ENCODE measurements at places on chromosomes 11 and 22. TPM values are rescaled to one million over a fixed set of nuclear protein-coding genes. Genes with fewer than 3 reads are reported as not detected.
A peak's percentile ranks its signal among the peaks of the same experiment; 100 is the strongest.

DNA sequence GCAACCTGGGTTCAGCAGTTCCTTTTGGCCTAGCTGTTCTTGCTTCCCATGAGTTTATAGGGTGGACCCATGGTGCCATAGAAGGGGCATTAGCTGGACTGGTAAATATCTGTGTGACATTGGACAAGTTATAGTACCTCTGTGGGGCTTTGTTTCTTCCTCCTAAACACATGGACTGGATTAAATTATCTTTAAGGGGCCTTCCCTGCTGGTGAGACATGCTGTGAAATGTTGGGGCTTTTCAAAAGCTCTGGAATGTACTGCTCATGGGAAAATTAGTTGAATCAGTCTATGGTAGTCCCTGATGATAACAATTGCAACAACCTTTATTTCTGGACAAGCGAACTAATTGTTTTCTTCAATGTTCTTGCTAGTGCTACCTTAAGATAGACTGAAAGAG, 276.2 kb downstream of the BLID start:
- no peak for DNase-seq

DNA sequence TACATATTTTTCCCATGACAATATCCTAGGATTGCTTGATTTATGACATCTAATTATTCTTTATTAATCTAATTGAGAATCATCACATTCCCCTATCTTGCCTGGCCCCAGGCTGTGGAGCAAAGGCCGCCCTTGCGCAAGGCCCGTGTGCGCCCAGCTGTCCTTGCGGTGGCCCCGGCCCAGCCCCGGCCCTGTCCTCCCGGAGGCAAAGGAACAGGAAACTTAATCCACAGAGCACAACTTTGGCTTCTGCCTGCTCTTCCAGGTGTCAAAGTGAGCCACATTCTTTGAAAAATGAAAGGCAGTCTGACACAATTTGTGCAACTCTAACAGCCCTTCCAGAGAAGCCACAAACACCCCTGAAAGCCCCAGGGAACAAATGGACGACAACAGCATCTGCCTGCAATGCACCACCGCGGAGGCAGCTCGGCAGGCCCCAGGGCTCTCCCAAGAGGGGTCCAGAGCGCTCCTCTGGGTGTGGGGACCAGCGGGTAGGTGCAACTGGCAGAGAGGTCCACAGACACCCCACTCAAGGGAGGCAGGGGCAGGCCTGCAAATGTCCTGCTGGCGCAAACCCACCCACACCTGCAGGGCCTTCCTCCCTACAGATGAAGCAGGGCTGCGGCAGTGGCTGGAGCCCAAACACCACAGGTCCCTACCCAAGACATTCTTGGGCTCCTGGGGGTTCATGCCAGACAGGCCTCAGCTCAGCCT, 30.3 kb downstream of the GNB1L start:
- peak; percentile 25 for DNase-seq

DNA sequence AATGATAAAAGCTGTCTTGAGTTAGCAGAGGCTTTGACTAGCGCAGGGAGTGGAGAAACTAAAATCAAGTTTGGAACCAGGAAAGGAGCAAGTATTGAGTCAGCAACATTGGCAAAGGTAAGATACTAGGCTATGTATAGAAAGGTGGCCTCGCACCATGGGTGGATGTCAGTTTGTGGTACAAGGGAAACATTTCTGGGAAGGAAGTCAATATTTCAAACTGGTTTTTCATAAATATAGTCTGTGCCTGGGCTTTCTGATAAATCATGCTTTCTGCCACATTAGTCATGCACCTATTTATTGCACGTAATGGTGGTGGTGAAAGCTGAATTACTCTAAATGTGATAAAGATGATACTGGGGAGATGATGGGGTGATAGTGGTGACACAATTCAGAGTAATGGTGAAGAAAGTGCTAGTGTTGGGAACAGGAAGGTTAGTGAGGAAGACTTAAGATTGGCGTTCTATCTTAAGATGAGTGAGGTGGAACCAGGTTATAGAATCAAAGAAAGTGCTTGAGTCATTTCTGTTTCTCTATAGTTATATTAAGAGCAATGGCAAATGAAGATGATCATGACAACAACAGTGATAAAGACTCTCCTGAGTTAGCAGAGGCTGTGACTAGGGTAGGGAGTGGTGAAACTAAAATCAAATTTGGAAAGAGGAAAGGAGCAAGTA, 729.0 kb downstream of the FAM181B start:
- DNase-seq, result no peak

DNA sequence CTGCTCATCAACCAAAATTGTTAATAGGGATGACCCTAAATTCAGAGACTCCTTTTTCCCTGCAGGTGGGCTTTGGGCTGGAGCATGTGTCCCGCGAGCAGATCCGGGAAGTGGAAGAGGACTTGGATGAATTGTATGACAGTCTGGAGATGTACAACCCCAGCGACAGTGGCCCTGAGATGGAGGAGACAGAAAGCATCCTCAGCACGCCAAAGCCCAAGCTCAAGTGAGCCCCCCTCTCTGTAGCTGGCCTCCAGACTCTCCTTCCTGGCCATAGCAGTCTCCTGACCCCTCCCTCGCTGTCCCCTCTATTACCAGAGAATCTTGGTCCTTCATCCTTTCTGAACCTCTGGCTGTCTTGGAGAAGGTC, 47.9 kb upstream of the RAB1B start:
- DNase-seq, result no peak

DNA sequence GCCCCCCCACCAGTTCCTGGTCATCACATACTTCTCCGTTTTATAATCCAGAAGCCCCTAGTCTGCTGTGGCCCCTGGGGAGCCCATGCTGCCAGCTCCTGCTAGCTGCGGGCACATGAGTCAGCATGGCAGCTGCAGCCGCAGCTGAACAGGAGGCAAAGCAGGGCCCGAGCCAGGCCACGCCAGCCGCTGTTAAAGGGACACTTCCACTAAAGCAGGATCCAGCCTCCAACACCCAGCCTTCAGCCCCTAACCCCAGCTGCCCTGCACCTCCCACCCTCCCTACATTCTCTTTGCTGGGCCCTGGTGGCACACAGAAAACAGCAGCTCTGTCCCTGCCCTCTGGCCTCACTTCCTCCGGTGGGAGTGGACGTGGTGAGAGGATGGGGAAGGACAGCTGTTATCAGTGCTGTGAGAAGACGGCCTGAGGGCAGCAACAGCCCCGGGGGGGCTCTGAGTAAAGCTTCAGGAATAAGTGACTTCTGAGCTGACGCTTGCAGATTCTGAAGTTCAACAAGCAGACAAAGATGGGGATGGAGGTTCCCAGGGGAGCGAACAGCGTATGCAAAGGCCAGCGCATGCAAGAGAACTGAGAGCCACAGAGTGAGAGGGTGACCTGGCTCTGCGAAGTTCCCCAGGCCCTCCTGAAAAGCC, 688 bp upstream of the LRRC74B start:
- DNase-seq, result no peak

- no peak for DNase-seq
Observed at GRCh38 chr22:25199731-25200520, at the start of gene CRYBB3. TSS of gene CRYBB3 (plus strand) at chr22:25199858. CDS start at chr22:25201397, 1,539 bp downstream.

GRCh38 chr11:66325263-66325671, 8.4 kb upstream of the CD248 start:
- DNase-seq, result no peak

- no peak for DNase-seq
Observed at GRCh38 chr11:116207019-116207418, 565.8 kb downstream of the BUD13 start.

- DNase-seq, result no peak
Observed at GRCh38 chr11:8685306-8685705, 2.7 kb downstream of the RPL27A start.

DNA sequence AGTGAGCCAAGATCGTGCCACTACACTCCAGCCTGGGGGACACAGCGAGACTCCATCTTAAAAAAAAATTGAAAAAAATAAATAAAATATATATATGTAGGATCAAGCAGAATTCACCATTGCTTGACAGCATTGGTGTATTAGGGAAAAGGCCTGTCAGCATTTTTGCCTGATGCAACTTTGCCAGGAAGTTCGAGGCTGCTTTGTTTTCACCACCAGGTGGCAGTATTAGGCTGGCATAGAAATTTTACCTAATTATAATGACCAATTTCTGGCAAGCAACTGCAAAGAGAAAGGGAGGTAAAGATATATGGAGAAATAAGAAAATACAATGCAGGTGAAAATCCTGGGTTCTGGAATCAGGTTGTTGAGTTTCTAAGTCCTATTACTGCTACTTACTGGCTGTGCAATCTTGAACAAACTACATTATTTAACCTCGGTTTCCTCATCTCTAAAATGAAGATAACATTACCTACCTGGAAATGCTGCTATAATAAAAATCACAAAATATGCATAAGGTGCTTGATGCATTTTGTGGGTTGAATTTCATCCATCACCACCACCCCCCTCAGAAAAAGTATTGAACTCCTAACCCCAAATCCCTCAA, 24.7 kb downstream of the LAYN start:
- no peak for DNase-seq

DNA sequence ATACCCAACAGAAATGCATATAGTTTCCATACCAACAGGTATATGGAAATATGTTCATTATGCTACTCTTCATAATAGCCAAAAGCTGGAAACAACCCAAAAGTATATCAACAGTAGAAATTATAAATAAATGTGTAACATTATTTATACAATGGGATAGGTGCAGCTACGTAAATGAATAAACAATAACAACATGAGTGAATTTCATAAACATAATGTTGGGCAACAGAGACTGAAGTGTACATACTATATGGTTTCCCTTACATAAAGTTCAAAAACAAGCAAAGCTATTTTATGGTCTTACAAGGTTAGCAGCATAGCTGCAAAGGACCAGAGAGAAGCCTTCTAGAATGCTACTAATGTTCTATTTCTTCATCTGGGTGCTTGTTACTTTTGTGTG, 305.0 kb downstream of the INSC start:
- DNase-seq, result no peak

GRCh38 chr22:44913198-44913983, 96.4 kb downstream of the PHF21B start:
- DNase-seq, result no peak

DNA sequence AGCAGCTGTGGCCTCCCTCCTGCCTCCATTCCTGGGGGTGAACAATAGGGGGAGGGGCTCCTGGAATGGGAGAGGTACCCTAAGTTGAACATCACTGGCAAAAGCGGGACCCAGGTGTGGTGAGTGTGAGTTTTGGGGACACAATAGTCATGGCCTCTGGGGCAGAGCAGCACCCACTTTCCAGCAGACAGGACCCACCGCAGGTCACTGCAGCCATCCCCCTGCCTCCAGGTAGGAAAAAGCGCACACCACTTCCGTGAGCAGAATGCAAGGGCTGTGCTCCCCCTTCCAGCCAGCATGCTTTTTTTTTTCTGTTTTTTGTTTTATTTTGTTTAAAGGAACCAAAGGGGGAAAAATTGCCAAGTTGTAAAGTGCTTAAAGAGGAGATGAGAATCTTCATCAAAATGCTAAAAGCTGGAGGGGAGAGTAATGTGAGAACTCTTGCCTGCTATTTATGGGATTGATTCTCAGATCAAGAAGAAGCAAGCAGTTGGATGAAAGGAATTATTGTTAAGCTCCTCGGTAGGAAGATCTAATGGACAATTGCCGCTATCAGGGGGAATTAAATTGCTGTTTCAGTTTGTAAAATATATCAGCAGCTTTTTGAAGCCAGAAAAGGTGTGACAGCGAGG, 152.9 kb downstream of the FEZ1 start:
- no peak for DNase-seq

GRCh38 chr11:110128161-110128560, 35.0 kb downstream of the ZC3H12C start:
- DNase-seq, result peak; percentile 7

DNA sequence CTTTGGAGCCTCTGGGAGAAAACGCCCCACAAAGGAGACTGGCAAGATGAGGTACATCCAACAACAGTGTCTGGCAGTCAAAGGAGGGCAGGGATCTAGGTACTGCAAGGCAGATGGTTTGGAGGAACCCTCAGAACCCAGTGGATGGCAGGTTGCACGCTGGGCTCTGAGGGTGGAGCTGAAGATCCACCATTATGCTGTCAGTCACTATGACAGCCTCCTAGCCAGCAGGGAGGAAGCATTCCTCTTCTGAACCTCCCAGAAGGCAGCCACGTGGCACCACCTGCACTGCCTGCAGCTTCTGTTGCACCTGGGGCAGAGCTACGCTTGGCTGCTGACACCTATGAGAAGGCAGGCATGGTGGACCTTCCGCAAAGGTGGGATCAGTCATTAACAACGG, 40.2 kb downstream of the HTR3A start:
- DNase-seq, result no peak

GRCh38 chr11:66548041-66548440, 1.3 kb downstream of the ACTN3 start:
- DNase-seq, result no peak

GRCh38 chr11:68298659-68299516, 13.5 kb upstream of the LRP5 start:
- no peak for DNase-seq

DNA sequence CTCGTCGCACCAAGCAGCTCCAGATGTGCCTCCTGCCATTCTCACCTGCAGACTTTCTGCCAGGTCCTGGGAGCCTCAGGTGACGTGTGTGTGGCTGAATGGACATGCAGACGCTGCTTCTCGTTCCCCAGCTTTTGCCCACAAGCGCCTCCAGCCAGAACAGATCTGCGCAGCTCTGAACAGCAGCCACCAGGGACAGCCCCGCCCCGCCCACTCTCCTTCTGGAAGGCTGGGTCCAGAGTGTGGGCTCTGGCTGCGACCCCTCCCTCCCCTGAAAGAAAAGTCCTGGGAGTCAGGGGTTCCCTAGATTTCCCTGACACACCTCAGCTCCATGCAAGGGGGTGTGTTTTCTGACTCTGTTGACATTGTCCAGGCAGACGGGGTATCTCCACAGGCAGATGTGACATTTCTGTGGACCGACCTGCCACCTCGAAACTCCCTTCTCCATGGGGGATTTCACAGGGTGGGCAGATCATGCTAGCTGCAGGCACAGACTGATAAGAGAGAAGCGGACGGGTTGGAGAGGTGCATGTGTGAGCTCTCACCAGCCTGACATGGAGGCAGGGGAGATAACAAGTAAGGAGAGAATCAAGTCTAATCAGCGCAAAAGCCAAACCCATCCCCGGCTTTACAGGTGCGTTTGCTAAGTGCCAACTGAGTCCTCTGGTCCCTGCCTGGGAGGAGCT, 19.8 kb downstream of the SLCO2B1 start:
- DNase-seq, result no peak

GRCh38 chr22:46036558-46037408, 59.8 kb upstream of the WNT7B start:
- no peak for DNase-seq

DNA sequence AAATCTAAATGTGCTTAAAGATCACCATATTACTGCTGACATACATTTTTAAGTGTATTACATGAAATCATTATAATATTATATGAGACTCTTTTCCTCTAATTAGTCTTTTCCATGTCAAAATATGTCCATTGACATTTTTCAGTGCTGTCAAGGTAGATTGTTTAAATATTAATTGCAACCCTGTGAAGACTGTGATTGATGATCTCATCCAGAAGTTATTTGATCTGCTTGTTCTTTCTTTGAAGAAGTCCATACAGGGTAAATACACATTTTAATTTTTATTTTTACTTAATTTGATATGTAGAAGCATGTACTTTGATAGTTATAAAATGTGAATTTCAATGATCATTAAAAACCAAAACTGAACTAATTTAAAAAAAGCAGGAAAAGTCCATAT, 38.4 kb downstream of the DYNC2H1 start:
- DNase-seq, result no peak

GRCh38 chr11:60852117-60852981, 3.4 kb downstream of the PTGDR2 start:
- DNase-seq, result no peak

MS4A4E gene
- polyA plus RNA-seq, result 2.8 TPM

FAM227A gene
- 8.8 TPM for polyA plus RNA-seq

PHOX2A gene
- polyA plus RNA-seq, result not detected

OR9I1 gene
- not detected for polyA plus RNA-seq

OR6T1 gene
- not detected for polyA plus RNA-seq

LMO1 gene
- 0.27 TPM for polyA plus RNA-seq

OR5B12 gene
- not detected for polyA plus RNA-seq

MFRP gene
- not detected for polyA plus RNA-seq

KDM2A gene
- polyA plus RNA-seq, result 82.6 TPM

CCDC73 gene
- 0.11 TPM for polyA plus RNA-seq

MICAL3 gene
- 58.5 TPM for polyA plus RNA-seq

All from left lung (tissue), 14 donors.